ENCODE measurements at places on chromosomes 13 and 19.
A peak's percentile ranks its signal among the peaks of the same experiment; 100 is the strongest.

GRCh38 chr13:44730099-44730498 is 154.0 kb upstream of the TSC22D1 start:
- DNase-seq: no peak

GRCh38 chr19:32416749-32417456 is 11.3 kb downstream of the DPY19L3 start:
- no peak for DNase-seq

- DNase-seq: no peak
Measured at GRCh38 chr19:13597640-13598039, 91.4 kb upstream of the CACNA1A start.

DNA sequence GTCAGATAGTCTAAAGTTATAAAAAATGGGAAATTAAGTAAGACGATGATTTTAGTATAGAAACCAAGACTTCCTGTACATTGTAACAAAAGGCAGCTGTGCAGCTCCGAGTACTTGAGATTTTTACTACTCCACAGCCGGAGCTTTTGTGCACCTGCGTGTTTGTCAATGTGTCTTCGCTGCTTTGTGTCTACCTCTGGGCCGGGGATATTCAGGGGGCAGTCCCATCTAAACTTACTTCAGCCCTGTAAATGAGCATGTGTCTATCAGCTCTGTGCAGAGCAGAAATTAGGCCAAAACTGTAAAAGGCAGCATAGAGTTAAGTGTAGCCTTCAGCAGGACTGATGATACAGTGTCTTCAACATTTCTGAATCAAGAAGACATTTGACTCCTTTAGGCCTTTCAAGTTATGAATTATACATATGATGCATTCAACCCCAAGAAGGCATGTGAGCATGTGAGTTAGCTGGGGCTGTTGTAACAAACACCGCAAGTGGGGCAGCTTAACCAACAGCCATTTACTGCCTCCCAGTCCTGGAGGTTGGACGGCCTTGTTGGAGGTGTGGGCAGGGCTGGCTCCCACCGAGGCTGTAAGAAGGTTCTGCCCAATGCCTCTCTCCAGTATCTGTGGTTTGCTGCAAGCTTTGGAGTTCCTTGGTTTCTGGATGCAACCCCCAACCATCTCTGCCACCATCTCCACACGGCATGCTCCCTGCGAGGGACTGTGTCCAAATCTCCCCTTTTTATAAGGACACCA is 191.0 kb upstream of the IRS2 start:
- no peak for DNase-seq

DNA sequence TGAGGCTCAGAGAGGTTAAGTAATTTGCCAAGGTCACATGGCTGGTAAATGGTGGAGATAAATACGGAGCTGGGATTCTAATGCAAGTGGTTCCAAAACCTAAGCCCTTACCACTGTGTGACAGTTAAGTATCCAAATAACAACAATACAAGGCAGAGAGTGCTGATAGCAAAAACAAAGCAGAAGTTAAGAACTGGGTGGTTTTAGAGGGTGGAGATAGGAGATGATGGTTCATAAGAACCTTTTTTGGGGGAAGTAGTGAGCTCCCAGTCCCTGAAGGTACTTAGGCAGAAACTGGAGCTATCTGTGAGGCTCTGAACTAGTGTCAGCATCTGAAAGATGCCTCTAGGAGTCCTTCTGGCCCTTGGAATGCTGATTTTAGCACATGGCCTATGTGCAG is 56.2 kb upstream of the UBE2L5 start:
- no peak for DNase-seq

DNA sequence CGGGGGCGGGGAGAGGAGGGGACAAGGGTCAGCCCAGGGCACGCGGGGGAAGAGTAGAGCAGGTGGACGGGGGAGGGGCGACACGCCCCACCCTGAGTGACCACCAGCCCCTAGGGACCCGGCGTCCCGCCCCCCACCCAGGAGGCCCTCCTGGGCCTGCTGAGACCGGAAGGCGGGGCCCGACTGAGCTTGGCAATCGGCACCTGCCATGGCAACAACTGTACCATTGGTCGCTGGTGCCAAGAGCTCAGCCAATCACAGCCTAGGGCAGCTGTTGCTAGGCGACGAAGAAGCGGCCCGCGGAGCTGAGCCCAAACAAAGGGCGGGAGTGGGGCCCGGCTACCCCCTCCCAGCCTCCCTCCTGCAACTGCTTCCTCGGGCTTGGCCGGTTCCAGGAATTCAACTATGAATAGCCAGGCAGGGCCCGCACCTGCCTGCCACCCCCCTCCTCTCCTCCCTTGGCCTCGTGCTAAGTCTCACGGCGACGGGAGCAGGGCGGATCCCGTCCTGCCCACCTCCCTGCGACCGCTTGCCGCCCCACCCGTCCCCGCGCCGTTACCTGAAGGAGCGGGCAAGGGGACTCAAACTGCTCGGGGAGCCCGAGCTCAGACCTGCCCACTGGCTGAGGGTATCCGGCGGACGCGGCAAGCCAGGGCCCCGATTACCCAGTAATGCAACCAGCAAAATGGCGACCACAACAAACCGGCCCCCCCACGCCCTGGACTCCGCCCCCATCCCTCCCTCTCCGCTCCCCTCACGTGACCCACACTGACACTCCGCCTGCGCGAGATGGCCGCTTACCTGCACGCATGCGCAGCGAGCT is at the start of gene DYRK1B:
Gene DYRK1B (minus strand): TSS at position 699 of the 823 bp plus-strand sequence. CDS start 2,295 bp downstream, outside the sequence.
- peak; percentile 94 for DNase-seq

DNA sequence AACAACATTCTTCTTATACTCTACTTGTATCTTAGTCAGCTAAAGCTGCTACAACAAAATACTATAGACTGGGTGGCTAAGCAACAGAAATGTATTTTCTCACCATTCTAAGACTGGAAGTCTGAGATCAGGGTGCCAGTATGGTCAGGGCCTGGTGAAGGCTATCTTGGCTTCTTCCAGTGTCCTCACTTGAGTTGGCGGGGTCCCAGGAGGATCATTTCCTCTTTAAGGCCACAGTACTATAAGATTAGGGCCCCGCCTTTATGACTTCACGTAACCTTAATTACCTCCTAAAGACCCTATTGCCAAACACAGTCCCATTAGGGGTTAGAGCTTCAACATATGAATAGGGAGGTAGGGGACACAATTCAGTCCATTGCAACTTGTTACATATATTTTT is 30.7 kb upstream of the DOCK9 start:
- no peak for DNase-seq

DNA sequence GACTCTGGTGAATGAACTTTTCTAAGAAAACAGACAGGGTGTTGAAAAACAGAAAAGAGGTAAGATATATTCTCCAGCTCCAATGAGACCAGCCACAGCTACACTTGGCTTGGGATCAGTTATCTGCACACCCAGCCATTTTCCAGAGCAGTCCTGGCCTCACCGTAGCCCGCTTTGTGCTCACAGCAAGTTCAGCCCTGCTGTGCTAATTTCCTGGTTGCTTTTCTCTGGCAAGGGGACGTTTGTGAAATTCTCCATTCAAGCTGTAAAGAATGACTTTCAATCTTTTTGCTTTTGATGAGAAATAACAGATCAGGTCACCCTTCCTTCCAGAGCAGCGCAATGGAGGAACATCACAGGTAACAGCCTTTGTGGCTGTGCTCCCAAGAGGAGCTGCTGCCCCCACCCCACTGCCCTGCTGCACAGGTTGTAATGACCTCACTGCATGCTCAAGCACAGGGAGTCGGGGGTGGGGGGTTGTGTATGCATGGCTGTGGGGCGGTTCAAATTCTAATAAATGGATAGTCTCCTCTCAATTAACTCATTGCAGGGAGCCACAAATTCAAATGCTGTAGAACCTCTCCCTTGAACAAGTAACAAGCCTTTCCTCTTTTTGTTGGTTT is 516.6 kb upstream of the NBEA start:
- no peak for DNase-seq

- no peak for DNase-seq
Measured at GRCh38 chr13:33004511-33004910, 11.7 kb upstream of the KL start.

- DNase-seq: no peak
Measured at GRCh38 chr13:75760131-75761021, 124.2 kb downstream of the LMO7 start.

DNA sequence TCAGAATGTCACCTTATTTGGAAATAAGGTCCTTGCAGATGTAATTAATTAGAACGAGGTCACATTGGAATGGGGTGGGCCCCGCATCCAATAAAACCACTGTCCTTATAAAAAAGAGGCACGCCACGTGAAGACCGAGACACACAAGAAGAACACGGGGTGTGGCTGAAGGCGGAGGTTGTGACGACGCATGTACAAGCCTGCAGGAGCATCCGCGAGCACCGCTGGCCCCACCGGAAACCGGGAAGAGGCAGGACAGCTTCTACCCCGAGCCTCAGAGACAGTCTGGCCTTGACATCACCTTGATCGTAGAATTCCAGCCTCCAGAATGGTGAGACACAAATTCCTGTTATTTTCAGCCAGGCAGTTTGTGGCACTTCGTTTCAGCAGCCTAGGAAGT is 177.9 kb downstream of the COL4A1 start:
- no peak for DNase-seq

- DNase-seq: no peak
Measured at GRCh38 chr19:10076535-10076934, 9.6 kb upstream of the SHFL start.

DNA sequence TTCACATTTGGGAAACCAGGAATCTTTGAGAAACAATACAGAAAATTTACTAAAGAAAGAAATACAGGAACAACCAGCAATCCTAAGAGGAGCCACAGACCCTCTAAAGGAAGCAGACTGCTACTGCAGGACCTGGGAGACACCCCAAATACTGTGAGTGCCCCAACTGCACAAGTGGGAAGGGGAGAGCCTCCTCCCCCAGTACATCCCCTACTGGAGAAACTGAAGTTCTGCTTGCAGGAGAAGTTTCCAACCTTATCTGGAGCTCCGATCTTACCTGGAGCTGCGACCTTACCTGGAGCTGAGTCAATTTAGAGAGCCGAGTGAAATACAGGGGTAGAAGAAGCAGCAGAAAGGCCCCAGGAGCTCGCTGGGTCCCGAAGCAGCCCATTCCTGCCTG is 236.4 kb upstream of the SPRY2 start:
- DNase-seq: no peak

GRCh38 chr19:51186323-51186722 is 38.6 kb upstream of the CD33 start:
- DNase-seq: no peak

DNA sequence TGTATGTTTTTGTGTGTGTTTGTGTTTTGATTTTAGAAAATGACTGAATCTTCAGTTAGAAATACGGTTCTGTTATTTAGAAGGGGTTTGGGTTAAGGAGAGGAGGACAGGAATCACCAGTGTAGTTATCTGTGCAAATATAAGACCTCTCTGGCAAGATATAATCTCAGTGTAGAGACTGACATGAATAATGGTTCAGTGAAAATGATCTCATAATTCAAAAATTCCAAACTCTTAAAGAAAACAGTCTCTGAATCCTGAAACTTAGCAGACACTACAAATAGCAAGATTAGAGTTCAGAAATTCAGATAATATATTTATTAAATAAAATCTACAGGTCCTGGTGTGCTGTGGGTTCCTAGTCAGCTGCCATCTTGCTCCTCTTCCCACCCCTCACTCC is 73.5 kb downstream of the PDS5B start:
- DNase-seq: no peak

GRCh38 chr13:41812851-41813250 is 148.1 kb downstream of the VWA8 start:
- no peak for DNase-seq

- DNase-seq: no peak
Measured at GRCh38 chr19:2869618-2870017, 2.5 kb downstream of the ZNF556 start.

DNA sequence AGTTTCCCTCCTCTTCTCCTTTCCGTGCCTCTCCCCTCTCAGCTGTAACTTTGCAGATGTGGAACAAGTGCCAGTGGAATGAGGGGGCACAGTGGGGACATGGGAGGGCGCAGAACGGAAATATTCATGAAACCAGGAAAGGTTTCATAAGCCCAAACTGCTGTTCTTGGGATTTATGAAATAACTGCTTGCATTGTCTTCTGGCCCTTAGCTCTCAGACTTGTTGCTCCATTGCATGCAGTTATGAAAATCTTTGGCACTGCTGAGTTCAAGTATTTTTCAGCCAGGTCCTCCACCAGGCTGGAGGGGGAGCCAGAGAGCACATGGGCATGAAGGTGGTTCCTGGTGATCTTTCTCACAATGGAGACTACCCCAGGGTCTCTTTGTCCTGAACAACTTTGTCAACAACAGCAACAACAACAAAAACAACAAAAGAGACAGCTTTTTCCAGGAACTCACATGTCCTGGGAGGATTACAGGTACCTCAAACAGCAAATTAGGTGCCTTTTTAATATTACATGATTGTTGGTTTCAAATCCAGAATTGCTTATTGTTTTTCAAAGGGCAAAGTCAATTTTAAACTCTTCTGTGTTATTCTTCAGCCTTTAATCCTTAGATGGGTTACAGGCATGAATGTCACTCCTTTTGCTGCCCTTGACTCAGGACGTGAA is 1.5 kb downstream of the RGCC start:
- DNase-seq: no peak

DNA sequence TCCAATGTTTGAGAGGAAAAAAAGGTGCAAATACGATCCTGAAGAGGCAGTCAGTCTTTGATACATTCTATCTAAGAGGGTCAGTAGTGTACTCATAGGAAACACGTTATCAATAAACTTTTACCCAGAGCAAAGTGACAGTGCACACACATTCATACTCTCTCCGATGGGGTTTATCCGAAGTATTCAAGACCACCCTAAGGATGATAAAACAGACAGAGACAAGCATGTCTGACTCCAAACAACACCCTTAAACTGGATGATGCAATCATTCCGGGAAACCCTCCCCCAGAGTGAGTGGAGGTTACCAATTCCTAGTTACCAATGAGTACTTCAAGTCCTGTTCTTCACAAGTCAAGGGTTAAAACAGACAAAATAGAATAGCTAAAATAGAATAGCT is 79.1 kb downstream of the DNAJC3 start:
- no peak for DNase-seq

GRCh38 chr13:40271931-40272775 is 394.3 kb downstream of the FOXO1 start:
- DNase-seq: peak; percentile 20

GRCh38 chr19:867301-867793 is 7.9 kb downstream of the CFD start:
- DNase-seq: no peak

DNA sequence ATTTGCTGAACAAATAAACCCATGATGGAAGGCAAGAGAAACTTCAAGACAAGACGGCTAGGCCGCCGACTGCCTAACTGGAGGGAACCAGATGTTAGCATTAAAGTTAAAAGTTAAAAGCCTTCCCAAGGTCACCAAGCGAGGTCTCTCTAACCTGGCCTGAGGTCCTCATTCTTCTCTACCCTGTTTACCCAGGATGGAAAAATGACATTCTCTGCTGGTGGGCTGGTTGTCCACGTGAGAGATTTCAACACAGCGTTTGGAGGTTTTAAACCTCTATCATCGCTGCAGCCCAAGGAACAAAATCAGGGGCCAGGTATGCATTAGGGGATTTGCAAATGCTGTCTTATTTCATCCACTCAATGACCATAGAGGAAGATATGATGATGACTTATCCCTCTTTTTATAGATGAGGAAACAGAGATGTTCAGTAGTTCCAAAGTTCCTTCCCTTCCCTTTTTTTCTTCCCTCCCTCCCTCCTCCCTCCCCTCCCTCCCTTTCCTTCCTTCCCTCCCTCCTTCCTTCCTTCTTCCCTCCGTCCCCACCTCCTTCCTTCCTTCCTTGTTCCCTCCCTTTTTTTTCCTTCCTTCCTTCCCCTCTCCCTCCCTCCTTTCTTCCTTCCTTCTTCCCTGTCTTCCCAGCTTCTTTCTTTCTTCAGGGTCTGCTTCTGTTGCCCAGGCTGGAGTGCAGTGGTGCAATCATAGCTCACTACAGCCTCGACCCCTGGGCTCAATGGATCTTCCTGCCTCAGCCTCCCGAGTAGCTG is 79.7 kb downstream of the INSR start:
- no peak for DNase-seq

- no peak for DNase-seq
Measured at GRCh38 chr13:45807520-45808099, 43.9 kb downstream of the SIAH3 start.

All from amygdala (tissue), 56 donors.